NCI-H2081 (cell line): ENCODE measurements at places on chromosomes 16 and 17.

- no peak for DNase-seq
These were observed 66.3 kb downstream of the BPTF start for GRCh38 chr17:67891481-67892119.

GRCh38 chr16:8971416-8971815 is 7.7 kb upstream of the USP7 start:
- no peak for DNase-seq

- DNase-seq, result no peak
These were observed 3.3 kb upstream of the PVALEF start for GRCh38 chr17:81161972-81162371.

- no peak for DNase-seq
These were observed 7.0 kb upstream of the ARHGAP23 start for GRCh38 chr17:38421171-38421841.

GRCh38 chr17:29149431-29150064 is 30.6 kb downstream of the MYO18A start:
- no peak for DNase-seq

- DNase-seq, result peak; percentile 71
These were observed 2.7 kb downstream of the MSL1 start for GRCh38 chr17:40124279-40125141.

GRCh38 chr17:2395258-2396181 is 5.3 kb downstream of the MNT start:
- no peak for DNase-seq

DNA sequence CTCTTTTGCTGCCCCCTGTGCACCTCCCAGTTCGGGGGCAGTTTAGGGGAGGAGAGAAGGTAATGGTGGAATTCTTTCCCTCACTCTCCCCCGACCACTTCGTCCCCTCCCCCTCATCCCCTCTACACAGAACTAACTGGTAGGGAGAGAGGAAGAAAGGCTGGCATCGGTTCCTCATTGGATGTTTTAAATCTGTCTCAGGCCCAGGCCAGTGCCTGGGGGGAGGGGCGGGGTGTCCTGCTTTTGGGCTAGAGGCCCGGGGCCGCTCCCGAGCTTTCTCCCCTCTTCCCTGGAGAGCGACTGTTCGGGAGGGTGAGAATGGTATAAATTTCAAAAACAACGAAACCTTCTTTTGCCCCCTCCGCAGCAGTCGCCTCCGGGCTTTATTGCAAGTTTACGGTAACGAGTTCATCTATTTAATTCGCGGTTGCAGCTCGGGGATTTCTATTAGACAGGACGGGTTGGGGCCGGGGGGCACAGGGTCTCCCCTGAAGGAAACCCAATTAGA is at the start of gene PRAC2:
Gene PRAC2, plus strand, starts transcription at position 271 of the 508 bp plus-strand sequence. CDS start 1,226 bp downstream, outside the sequence.
- DNase-seq, result no peak

- DNase-seq, result peak; percentile 89
These were observed at the start of gene MGAT5B for GRCh38 chr17:76868176-76868668. MGAT5B (plus strand) TSS chr17:76868404; CDS start chr17:76869030, 626 bp downstream.

DNA sequence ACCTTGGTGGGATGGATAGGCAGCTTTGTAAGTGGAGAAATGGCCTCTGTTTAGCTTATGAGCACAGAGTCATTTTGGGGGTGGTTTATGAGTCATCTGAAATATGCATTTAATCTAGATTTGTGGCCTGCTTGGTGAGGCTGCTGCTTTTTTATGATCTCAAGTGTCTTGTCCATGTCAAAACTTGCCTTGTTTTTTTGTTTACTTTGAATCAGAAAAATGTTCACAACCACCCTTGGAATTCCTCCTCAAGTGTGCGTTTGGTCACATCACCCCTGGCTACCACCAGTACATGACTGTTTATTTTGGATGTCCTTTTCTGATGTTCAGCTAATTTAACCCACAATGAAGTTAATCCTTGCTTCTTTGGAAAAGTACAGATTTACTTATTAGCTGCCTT is 64.6 kb downstream of the FTO start:
- no peak for DNase-seq

- DNase-seq, result no peak
These were observed 22.6 kb downstream of the ADCY9 start for GRCh38 chr16:4093495-4094126.

GRCh38 chr17:16814439-16814838 is 124.4 kb downstream of the CCDC144A start:
- no peak for DNase-seq

DNA sequence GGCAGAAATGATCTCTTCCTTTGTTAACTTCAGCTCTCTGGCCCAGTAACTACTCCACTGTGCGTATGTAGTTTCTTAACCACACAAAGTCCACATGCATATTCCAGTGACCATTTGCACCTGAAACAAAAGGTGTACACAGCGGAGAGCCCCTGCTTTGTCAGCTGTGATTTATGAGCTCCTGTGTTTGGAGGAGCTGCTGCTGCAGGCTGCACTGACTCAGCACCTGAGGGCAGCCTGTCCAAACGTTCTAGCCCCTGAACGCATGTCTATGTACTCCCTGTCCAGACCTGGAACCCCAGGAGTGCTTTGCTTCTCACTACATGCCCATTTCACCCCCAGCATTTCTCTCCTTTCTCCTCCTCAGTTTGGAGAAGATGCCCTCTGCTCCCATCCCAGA is 216.1 kb downstream of the ABCC12 start:
- no peak for DNase-seq

DNA sequence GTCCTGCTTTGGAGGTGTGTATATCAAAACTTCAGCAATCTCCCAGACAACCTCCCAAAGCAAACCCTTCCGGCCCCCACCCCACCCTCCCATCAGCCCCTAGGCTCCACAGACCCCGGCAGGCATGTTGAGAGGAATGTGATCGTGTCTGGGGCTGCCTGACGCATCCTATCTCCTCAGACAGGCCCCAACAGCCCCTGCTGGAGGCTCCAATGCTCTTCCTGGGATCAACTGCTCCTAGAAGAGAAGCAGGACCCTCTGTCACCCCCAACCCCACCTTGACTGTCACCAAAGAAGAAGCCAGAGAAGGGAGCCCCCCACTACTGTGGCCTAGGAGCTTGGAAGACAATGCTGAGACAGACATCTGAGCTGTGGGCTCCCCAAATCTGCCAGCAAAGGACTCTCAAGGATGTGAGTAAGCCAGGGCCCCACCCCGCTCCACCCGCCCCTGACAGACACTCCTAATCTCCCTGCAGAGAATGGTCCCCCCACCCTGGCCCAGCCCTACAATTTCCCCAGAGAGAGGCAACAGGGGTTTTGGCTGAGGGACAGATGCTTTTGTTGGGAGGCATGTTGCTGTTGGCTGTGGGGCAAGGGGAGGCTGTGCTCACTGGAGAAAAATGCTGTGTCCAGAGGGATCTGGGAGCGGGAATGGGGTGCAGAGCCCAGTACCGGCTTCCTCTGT is 1.6 kb upstream of the KRT14 start:
- DNase-seq, result no peak

DNA sequence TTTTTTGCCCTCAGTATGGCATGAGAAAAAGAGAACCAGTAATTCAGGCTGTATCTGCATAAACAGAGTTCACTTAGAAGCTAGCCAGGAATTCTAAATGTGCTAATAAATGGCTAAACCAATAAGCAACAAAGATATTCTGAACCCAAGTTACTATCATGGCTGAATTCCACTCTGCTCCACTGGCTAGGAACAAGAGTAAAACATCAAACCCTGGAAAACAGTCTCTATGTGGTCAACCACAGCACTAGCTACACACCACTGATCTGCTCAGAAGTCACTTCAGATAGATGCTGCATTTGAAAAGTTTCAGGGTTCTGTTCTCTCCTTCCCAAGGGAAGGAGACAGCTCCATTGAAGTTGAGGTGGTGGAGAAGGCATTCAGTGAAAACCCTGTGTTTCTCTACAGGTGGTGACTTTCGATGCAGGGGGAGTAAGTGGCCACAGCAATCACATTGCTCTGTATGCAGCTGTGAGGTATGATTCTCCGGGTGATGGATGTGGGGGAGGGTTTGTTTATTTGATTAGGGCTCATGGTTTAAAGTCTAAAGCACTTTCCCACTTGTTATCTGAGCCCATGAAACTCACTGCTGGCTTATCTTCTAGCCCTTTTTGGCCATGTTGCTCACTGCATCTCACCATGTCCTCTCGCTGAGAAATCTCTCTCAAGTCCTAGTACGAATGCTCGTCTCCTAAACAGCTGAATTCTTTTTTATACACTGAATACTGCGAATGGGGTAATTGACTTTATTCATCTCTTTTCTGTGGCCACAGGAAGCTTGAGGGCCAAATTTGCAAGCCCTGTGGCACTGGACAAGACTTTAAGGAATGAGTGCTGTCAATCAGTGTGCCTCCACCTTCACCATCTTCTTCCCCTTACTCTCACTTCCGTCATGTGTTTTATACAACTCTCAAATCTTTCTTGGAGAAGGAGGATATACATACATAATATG is 39.9 kb downstream of the CENPV start:
- DNase-seq, result no peak

DNA sequence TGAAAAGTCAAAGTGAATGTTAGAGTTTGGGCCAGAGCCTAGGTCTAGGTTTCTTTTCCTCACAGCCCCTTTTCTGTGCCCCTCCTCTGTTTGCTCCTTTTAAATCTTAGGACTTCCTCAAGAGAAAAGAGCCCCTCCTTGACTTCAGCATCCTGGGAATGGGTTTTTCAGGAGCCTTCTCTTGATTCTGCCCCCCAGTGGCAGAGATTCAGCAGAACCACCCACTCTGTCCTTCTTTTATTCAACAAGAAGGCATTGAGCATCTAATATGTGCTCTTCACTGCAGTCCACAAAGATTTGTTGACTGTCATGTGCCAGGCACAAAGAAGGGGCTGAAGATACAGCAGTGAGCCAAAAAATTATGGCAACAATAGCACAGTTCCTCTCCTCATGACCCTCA is 270.8 kb upstream of the CDH5 start:
- no peak for DNase-seq

DNA sequence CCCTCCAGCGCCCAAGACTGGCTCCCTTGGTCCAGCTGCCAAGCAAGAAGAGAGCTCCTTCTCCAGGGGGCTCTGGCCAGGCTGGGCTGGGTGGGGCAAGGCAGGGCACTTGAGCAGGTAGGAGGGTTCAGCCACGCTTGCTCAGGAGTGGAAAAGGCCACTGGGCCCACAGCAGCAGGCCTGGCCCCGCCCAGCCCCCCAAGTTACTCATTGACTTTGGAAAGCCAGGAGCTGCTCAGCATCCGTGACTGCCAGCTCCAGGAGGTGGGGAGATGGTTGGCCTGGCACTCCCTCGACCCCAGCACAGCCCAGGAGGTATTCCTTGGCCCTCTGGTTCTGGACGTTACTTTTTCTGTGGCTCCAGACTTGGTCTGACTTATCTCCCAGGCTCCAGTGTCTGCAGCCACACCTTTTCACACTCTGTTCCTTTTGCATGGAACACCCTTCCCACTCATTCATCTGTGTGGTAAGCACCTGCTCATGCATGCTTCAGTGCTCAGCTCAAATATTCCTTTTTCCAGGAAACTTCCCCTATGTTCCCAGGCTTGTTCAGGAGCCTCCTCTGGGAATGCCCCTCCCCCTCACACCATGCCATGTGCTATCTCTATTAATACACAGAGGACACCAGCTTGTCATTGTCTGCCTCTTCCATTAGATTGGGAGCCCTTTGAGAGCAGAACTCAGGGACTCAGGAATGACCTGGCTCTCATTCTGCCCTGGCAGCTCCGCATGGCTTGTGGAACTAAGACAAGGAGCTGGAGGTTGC is at the start of gene CDH16:
Gene CDH16, minus strand, starts transcription at position 83 of the 766 bp plus-strand sequence. CDS start 820 bp downstream, outside the sequence.
- DNase-seq, result no peak

DNA sequence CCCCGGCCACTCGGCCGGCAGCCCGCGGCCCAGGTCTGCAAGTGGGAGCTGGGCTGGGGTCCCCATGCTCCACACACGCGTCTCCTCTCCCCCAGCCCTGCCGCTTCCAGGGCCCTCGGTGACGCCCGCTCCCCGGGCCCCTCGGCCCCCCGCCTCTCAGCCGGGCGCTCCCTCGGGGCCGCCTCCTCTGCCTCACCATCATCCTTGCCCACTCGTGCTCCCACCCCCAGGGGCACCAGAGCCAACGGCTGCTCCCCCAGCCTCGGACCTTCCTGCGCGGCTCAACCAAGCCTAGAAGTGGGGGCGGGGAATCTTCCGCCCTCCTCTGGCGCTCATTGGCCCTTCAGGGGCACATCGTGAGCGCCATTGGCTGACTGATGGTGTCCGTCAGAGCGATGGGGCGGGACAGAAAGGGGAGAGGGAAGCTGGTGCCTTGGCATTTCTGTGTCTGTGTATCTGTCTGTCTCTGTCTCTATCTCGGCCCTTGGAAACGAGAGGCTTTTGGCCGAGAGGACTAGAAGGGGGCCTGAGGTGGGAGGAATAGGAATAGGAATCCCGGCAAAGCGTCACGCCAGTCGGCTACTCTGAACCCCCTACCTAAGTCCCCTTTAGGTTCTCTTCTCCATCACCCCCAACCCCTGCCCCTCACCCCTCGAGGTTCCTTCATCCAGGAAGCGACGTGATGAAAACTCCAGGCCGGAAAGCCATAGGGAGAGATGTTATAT is 88.9 kb downstream of the CDC27 start:
- DNase-seq, result peak; percentile 96

DNA sequence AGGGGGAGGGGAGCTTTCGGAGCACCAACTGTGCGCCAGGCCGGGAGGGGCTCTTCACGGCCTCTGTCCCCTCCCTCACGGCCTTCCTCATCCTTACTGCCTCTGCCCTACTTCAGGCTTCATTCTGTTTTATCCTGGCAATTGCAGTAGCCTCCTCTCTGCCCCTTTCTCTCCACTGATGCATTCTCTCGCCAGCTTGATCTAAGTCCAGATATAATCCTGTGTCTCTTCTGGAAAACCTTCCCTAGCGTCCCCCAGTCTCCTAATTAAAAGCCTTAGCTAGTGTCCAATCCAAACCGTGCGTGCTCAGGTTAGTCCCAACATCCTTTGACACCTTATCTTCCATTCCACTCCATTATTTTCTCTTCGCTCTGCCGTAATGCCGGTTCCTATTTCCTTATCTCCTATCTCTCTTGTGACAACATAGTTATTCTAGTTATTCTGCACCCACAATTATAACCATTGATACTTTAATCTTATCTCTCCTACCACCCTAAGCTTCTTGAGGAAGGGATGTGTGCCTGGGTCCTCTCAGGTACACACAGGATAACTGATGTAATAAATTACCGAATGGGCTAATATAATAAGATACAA is 869 bp downstream of the ZNF48 start:
- peak; percentile 20 for DNase-seq

- no peak for DNase-seq
These were observed 8.2 kb downstream of the NMRAL1 start for GRCh38 chr16:4465977-4466779.
